ENCODE measurements at places on chromosomes 16 and 17. TPM values are rescaled to one million over a fixed set of nuclear protein-coding genes. Genes with fewer than 3 reads are reported as not detected.

Gene TAC4
- 0.78 TPM for total RNA-seq

Gene ZG16B
- total RNA-seq = not detected

Gene PRSS33
- not detected for total RNA-seq

GRCh38 chr17:43367737-43368242 lies 31.0 kb upstream of the ARL4D start:
- H3K27me3 ChIP-seq = no peaks in the 10 kb centered on the region
- no peaks in the 10 kb centered on the region for H3K36me3 ChIP-seq
- H3K27ac ChIP-seq = peak overlapping the region; percentile 99
- DNase-seq = no peak

DNA sequence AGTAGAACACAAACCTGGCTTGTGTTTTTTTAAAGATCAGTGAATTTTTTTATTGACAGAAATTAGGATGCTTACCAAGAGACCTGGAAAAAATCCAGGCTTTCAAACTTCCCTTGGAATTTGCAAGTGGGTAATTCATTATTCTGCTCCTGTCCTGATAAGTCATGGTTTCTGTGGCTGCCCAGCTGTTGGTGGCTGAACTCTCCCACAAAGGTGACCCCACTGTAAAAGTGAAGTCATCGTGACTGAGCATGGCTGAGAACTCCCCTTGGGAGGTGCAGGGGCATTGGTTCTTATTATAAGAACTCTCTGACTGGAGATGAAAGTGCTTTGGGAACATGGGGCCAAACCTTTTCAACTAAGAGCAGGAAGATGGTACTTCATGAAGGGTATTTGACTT lies 46.6 kb upstream of the TANC2 start:
- H3K27me3 ChIP-seq = no peaks in the 10 kb centered on the region
- H3K36me3 ChIP-seq = no peaks in the 10 kb centered on the region
- H3K4me1 ChIP-seq = peaks cover 18% of the 10 kb centered on the region
- H3K27ac ChIP-seq = no peak overlapping the region
- no peak for DNase-seq

- H3K4me3 ChIP-seq = no peak overlapping the region
- H3K27me3 ChIP-seq = no peaks in the 10 kb centered on the region
- peaks cover 13% of the 10 kb centered on the region for H3K36me3 ChIP-seq
- H3K4me1 ChIP-seq = peaks cover 25% of the 10 kb centered on the region
- peak overlapping the region; percentile 1 for H3K27ac ChIP-seq
Observed at GRCh38 chr16:630249-630814, 453 bp upstream of the WFIKKN1 start.

GRCh38 chr17:72385475-72385874 lies 264.7 kb downstream of the SOX9 start:
- peaks cover 4% of the 10 kb centered on the region for H3K27me3 ChIP-seq
- no peaks in the 10 kb centered on the region for H3K36me3 ChIP-seq
- no peak for DNase-seq

DNA sequence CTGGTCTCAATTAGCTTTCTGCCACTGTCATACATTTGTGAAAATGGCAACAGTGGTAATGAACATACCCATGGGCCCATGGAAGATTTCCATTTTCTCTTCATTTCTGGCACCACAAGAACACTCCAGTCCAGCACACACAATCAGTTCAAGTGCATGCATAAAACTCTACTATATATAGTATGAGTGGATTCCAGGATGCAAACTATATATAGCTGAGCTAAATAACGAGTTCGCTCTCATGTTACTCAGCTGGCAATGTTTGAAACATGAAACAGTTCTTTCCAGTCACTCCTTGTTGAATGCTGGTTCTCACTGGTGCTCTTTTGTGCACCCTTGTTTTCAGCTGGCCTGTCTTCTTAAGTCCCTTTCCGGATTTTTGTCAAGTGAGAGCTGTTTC lies 75.2 kb upstream of the DHX40 start:
- no peaks in the 10 kb centered on the region for H3K36me3 ChIP-seq
- H3K4me3 ChIP-seq = no peak overlapping the region
- H3K27me3 ChIP-seq = no peaks in the 10 kb centered on the region
- peak overlapping the region; percentile 64 for H3K27ac ChIP-seq

- H3K27ac ChIP-seq = no peak overlapping the region
- H3K4me3 ChIP-seq = no peak overlapping the region
Observed at GRCh38 chr16:17571499-17572093, 100.8 kb upstream of the XYLT1 start.

DNA sequence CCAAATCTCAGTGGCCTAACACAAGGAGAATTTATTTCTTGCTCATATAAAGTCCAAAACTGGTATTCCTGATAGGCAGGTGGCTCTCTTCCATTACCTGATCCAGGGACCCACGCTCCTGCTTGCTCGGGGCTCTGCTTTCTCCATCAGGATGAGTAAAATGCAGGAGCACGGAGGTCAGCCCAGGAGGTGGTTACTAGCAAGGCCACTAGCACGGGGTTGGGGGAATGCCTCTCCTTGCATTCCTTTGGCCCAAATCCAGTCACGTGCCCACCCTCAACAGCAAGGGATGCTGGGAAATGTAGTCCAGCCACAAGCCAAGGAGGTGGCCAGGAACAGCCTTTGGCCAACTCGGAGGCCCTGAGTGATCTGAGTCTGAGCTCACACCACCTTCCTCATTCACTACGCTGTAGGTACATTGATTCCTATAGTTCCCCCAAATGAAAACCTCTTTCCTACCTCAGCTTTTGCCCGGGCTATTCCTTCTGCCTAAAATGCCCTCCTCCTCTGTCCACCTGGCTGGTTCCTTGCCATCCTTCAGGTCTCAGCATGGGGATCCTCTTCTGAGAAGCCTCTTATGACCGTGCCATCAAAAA lies 38.3 kb upstream of the HAPSTR1 start:
- H3K4me1 ChIP-seq = peaks cover 3% of the 10 kb centered on the region
- no peaks in the 10 kb centered on the region for H3K36me3 ChIP-seq
- no peak overlapping the region for H3K27ac ChIP-seq
- no peak overlapping the region for H3K4me3 ChIP-seq
- DNase-seq = peak; percentile 67
- no peaks in the 10 kb centered on the region for H3K27me3 ChIP-seq

DNA sequence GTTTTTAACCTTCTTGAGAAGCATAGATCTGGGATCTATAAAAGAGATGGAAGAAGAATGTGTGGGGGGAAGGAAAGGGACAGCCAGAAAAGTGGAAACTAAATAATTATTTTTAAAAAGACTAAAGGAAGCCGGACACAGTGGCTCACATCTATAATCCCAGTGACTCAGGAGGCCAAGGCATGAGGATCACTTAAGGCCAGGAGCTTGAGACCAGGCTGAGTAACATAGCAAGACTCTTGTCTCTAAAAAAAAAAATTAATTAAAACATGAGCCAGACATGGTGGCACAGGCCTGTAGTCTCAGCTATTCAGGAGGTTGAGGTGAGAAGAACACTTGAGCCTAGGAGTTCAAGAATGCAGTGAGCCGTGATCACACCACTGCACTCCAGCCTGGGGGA lies 335.1 kb downstream of the GRIN2A start:
- no peaks in the 10 kb centered on the region for H3K27me3 ChIP-seq
- H3K4me1 ChIP-seq = no peaks in the 10 kb centered on the region
- H3K36me3 ChIP-seq = no peaks in the 10 kb centered on the region
- no peak for DNase-seq

GRCh38 chr16:88383401-88384221 lies 852 bp downstream of the ZNF469 start:
- H3K4me3 ChIP-seq = peak overlapping the region; percentile 35
- no peak overlapping the region for H3K27ac ChIP-seq
- DNase-seq = peak; percentile 61
- peaks cover 10% of the 10 kb centered on the region for H3K4me1 ChIP-seq
- H3K27me3 ChIP-seq = peaks cover 43% of the 10 kb centered on the region

- H3K4me3 ChIP-seq = no peak overlapping the region
- no peak overlapping the region for H3K27ac ChIP-seq
- H3K36me3 ChIP-seq = no peaks in the 10 kb centered on the region
Observed at GRCh38 chr17:15185625-15185991, 79.5 kb downstream of the PMP22 start.

- H3K36me3 ChIP-seq = no peaks in the 10 kb centered on the region
- DNase-seq = peak; percentile 67
- peak overlapping the region; percentile 81 for H3K27ac ChIP-seq
- peaks cover under 1% of the 10 kb centered on the region for H3K27me3 ChIP-seq
- no peak overlapping the region for H3K4me3 ChIP-seq
Observed at GRCh38 chr17:49514071-49514721, 19.1 kb downstream of the NGFR start.

DNA sequence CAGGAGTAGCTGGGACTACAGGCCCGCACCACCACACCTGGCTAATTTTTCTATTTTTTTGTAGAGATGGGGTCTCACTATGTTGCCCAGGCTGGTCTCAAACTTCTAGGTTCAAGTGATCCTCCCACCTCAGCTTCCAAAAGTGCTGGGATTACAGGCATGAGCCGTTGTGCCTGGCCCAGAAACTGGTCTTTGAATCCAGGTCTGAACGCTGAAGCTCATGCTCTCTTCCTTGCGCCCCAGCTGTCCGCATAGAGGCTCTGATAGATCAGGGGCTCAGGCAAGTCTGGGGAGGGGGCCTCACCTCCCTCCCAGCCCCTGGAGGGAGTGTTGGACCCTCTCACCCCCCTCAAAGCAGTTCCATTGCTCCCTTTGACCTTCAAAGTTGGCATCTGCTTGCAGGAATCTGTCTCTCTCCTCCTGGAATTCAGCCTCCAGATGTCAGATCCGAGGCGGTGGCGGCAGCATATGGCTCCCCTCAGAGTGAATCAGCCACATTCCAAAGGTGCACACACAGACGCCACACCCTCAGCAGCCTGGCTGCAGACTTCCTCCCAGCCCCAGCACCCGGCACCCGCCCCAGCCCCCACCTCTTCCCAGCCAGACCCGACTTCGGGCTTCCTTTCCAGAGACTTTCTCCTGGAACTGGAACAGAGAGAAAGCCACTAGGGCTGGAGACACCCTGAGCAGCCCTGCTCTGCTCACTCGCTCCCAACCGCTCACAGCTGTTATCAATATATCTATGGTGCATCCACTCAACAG lies 16.9 kb upstream of the GLIS2 start:
- H3K27me3 ChIP-seq = no peaks in the 10 kb centered on the region
- peak overlapping the region; percentile 56 for H3K27ac ChIP-seq
- no peaks in the 10 kb centered on the region for H3K36me3 ChIP-seq
- peak; percentile 73 for DNase-seq

DNA sequence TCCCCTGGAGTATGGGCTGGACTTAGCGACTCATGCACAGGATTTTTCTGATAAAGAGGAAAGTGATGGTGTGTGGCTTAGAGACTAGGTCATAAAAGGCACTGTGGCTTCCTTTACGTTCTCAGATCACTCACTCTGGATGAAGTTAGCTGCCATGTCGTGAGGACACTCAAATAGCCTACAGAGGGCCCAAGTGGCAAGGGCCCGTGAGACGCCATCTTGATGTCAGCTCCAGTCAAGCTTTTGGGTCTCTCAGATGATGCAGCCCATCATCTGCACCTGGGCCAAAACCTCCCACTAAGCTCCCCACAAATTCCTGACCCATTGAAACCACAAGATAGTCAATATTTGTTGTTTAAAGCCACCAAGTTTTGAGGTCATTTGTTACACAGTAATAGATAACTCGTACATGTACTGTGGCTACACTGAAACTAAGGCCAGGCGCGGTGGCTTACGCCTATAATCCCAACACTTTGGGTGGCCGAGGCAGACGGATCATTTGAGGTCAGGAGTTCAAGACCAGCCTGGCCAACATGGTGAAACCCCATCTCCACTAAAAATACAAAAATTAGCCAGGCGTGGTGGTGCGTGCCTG lies 14.7 kb downstream of the ST6GALNAC2 start:
- no peak overlapping the region for H3K4me3 ChIP-seq
- no peaks in the 10 kb centered on the region for H3K27me3 ChIP-seq
- peaks cover 23% of the 10 kb centered on the region for H3K4me1 ChIP-seq
- H3K27ac ChIP-seq = no peak overlapping the region

DNA sequence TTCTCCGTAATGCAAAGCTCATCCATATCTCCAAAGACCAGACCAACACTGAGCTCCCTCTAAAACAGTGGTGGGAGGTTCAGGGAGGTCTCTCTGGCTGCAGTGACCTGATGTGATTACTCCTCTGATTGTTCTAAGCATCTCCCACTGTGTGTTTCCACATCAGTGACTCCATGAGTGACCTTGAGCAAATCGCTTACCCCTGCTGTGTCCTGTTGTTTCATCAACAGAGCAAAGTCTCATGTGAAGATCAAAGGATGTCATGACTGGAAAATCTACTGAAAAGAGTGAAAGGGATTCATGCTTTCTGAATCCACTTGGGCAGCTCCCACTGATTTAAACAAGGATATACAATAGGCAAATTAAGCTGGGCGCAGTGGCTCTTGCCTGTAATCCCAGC lies 352.9 kb downstream of the TMEM114 start:
- H3K4me1 ChIP-seq = no peaks in the 10 kb centered on the region
- H3K4me3 ChIP-seq = no peak overlapping the region
- no peak overlapping the region for H3K27ac ChIP-seq
- no peaks in the 10 kb centered on the region for H3K27me3 ChIP-seq
- DNase-seq = no peak
- no peaks in the 10 kb centered on the region for H3K36me3 ChIP-seq

DNA sequence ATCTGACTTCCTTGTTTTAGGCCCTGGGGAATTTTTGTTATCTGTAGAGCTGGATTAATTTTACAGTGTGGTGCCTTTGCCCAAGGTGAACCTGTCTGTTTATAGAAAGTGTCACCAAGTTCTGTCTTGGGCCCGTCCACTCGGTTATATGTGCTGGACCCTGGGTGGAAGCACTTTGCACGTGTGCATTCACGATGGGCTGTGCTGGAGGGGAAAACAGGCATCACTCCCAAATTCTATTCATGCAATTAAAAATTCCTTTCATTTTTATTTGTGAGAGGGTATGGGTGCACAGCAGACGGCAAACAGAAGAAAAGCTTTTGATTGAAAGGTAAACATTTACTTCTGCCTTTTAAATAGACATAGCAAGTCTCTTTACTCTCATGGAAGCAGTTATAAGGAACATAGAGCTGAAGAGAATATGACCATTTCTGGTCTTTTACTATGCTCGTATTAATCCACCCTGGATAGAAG lies 101.2 kb downstream of the WWOX start:
- H3K27me3 ChIP-seq = no peaks in the 10 kb centered on the region
- H3K27ac ChIP-seq = no peak overlapping the region
- H3K36me3 ChIP-seq = no peaks in the 10 kb centered on the region
- H3K4me3 ChIP-seq = no peak overlapping the region
- peaks cover 5% of the 10 kb centered on the region for H3K4me1 ChIP-seq

DNA sequence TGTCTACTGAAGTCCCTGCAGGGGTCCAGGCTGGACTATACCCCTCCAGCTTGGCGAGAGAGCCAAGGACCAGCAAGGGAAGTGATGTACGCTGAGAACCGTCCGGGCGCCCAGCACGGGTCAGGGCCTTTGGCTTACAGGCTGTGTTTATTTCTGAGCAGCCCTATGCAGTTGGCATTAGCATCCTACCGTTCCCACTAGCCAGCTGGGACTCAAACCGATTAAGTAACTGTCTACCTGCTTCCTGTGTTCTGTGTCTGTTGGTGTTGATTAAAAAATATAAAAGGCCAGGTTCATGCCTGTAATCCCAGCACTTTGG lies 73.8 kb downstream of the CMIP start:
- no peaks in the 10 kb centered on the region for H3K27me3 ChIP-seq
- H3K36me3 ChIP-seq = no peaks in the 10 kb centered on the region
- peaks cover 52% of the 10 kb centered on the region for H3K4me1 ChIP-seq
- no peak overlapping the region for H3K4me3 ChIP-seq
- H3K27ac ChIP-seq = peak overlapping the region; percentile 68

GRCh38 chr17:51813140-51813783 lies 345.3 kb downstream of the CA10 start:
- H3K36me3 ChIP-seq = no peaks in the 10 kb centered on the region
- H3K27me3 ChIP-seq = no peaks in the 10 kb centered on the region
- H3K4me1 ChIP-seq = no peaks in the 10 kb centered on the region
- no peak overlapping the region for H3K4me3 ChIP-seq
- DNase-seq = no peak
